ENCODE measurements at places on chromosomes 5 and 9.

DNA sequence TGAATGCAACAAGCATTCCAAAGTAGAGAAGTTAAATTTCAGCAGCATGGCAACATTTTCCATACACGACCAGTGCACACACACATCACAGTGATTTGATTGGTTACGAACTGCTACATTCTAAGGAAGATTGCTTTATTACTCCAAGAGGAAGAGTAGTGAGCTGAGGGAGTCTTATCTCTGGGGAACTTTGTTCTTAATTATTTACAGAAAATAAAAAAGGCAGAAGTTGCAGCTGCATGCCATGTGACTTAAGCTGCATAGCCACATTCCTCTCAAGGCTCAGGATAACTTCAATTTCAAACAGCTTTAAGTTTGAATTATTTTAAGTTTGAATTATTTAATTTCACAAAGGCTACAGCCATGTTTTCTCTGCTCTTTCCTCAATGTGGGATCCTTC is 71.6 kb upstream of the HSPB3 start:
- no peak for DNase-seq

DNA sequence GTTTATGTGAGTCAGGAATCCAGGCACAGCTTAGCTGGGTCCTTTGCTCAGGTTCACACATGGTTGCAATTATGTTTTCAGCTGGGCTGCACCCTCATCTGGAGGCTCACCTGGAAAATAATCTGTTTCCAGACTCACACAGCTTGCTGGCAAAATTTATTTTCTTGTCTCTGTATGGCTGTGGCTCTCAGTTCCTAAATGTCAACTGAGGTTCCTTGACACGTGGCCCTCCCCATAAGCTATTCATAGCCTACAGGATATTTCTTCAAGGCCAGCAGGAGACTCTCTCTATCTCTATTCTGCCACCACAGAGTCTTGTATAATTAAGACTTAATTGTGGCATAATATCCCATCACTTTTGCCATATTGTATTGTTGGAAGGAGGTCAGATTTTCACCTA is 732.0 kb downstream of the CDH18 start:
- DNase-seq: no peak

DNA sequence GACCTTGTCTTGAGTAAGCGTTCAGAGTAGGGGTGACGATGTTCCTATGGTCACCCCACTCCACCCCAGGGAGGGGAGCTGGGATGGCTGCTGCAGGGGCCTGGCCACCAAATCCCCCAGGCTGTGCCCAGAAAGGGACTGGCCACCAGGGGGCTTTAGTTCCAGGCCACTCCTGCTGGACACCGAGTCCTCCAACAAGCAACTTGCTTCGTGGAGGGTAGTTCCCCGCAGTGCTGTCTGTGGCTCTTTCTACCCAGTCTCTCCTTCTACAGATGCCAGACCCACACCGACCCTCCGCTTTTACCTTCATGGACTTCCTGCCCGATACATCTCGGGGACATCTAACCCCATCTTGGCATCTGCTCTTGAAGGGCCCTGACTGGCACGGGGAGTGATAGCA is 35.7 kb upstream of the GABRP start:
- peak; percentile 15 for DNase-seq

GRCh38 chr9:33244137-33244784 is 4.3 kb downstream of the SPINK4 start:
- DNase-seq: no peak

GRCh38 chr9:104463864-104464263 is 40.2 kb upstream of the OR13F1 start:
- DNase-seq: no peak

DNA sequence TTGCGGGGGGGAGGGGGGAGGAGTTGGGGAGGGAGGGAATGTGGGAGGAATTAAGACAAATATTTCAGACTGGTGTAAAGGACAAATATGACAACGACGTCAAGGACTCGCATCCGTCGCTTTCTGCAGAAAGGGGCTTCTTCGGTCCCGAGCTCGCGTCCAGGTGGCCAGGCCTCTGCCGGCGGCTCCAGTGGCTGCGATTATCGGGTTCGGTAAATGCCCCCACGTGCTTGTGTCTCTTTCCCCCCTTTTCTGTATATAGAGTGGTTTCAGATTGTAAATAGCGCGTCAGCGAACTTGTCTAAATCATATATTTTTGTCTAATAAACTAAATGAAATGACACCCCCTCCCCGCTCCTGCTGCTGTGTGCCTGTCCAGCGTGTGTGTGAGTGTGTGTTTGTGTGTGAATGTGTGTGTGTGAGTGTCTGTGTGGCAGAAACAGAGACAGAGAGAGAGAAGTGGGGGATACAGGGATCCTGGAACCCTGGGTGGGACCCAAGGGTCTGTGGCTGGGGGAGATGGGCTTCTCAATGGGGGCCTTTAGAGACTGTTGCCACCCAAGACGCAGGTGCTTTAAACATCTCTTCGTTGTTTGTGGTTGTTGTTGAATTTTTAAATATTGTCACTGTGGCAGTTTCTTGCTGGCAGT is 5.6 kb downstream of the IRX1 start:
- peak; percentile 10 for DNase-seq

GRCh38 chr5:10902145-10902544 is 141.1 kb upstream of the DAP start:
- no peak for DNase-seq

- DNase-seq: no peak
Observed at GRCh38 chr5:155969537-155969936, 357.4 kb upstream of the SGCD start.

DNA sequence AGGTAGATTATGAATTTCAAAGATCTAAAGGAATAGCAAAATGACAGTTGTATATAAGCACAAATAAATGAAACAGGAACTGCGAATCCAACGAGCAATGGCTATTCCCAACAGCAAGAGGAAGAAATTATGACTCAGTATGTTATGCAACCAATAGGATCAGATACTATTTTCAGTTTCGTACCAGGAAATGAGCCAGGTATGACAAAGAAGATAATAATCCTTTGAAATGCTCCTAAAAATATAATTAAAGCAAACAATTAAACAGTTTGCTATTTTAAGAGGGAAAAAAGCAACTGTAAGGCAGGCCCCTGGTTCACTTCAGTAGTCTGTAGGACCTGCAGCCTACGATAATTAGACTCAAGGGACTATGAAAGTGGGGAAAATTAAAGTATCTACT is 58.9 kb downstream of the AUH start:
- no peak for DNase-seq

- no peak for DNase-seq
Observed at GRCh38 chr5:120096413-120096812, 367.7 kb upstream of the PRR16 start.

GRCh38 chr9:136551401-136552116 is 5.7 kb upstream of the NOTCH1 start:
- peak; percentile 85 for DNase-seq

DNA sequence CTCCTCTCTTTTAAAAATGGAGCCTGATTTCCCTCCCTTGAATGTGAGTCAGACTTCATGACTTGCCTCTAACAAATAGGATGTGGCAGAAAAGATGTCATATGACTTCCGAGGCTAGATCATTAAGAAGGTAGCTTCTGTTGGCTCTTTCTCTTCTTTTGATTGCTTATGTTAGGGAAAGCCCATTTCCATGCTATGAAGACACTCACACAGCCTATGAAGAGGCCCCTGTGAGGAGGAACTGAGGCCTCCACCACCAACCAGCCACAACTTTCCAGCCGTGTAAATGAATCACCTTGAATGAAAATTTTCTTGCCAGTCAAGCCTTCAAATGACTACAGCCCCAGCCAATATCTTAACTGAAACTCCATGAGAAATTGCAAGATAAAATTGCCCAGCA is 413.4 kb downstream of the TMEM38B start:
- no peak for DNase-seq

DNA sequence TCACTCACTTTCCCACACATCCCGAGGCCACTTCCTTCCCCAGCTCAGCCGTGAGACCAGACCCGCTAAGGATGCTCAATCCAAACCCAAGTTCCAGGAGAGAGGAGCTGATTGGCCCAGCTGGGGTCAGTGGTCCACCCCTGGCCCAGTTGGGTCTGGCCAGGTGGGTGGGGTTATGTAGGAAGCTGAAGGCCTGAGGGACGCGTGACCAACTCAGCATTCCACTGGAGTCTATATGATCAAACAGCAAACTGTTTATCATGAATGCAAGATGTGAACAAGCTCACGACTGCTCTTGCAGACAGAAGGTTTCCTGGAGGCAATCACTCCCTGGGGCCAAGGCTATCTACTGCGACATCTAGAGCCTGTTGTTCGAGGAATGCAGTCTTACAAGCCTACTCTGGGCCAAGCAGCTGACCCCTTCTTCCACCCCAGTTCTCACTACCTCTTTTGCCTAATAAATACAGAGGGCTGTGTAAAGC is 4.9 kb upstream of the RAPGEF1 start:
- no peak for DNase-seq

GRCh38 chr9:83204047-83204446 is 141.1 kb upstream of the RASEF start:
- DNase-seq: no peak

DNA sequence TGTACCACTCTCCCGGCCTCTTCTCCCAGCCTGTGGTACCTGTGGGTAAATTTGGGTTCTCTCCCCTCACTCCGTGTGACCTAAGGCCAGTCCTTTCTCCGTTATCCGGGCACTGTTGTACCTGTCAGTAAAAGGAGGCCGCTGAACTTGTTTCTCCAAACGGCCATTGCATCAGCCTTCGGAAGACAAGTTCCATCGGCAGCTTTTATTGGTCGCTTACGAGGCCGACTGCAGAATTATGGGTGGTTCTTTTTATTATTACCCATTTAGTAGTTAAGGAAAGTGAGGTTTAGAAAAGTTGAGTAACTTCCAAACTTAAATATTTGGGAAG is 558 bp downstream of the GRPEL2 start:
- DNase-seq: no peak

Data from GM13977 (cell line).